ENCODE measurements at places on chromosomes 1 and 21. TPM values are rescaled to one million over a fixed set of nuclear protein-coding genes. Genes with fewer than 3 reads are reported as not detected.

Gene NBPF26
- total RNA-seq, result 31.6 TPM

Gene MARK1
- total RNA-seq, result 2.2 TPM

Gene C1orf74
- 2.6 TPM for total RNA-seq

Gene TTC34
- 0.20 TPM for total RNA-seq

Gene GABRD
- total RNA-seq, result not detected

Gene LCE2B
- total RNA-seq, result not detected
